ENCODE measurements at places on chromosomes 13 and 19.

DNA sequence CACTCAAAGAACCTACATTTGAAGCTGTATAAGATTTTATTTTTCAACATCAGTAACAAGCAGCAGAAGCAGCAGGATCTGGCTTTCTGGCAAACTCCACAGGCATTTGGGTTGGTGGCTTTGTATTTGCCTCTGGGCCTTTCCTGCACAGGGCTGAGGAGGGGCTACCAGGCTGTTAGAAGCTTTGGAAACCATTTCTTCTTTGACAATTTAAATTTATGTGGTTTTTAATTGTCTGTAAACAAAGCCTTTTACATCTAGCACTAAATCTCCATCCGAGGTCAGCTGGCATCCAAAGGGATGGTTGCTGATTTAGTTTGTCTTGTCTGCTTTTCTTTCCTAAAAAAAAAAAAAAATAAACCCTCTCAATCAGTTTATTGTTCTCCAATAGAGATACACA is 127.5 kb upstream of the OBI1 start:
- no peak for DNase-seq

GRCh38 chr13:53200075-53200474 is 171.5 kb downstream of the OLFM4 start:
- DNase-seq, result no peak

DNA sequence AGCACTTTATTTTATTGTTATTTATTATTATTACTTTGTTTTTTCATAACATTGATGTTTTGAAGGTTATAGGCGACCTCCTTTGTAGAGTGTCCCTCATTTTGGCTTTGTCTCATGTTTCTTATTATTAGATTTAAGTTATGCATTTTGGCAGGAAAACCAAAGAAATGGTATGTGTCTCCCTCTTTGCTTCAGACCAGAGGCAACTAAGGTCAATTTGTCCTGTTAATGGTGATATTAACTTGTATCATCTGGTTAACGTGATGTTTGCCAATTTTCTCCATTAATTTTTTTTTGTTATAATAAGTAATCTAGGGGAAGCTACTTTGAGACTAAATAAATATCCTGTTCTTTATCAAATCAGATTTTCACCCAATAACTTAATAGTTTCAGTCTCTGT is 3.8 kb upstream of the TMEM91 start:
- DNase-seq, result no peak

DNA sequence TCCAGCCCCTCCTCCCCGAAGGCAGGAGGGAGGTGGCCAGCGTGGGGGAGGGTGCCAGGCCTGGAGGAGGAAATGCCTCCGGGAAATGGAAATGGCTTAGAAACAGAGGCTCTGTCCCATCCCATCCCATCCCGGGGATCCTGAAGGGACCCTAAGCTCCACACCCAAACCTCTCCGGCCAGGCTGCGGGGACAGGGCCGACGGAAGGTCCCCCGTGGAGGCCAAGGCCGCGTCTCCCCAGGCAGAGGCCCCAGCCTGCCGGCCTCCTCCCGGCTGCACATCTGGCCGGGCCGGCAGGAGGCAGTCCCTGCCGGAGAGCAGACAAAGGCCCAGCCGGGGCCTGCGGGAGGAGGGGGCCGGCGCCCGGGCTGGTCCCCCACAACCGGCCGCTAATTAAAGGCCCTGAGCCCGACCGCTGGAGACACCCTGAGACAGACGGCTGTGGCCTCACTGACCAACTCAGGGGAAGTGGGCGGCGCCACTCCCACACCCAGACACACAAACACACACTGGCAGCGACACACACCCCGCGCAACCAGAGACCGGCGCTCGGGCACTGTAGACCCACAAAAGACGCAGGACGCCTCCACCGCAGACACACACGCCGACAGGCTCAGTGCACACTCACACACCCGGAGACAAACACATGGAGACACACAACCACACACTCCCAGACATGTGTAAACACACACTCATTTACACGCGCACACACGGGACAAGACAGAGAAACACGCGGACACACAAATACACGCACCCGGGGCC is 1.1 kb downstream of the ADAMTS10 start:
- peak; percentile 81 for DNase-seq

DNA sequence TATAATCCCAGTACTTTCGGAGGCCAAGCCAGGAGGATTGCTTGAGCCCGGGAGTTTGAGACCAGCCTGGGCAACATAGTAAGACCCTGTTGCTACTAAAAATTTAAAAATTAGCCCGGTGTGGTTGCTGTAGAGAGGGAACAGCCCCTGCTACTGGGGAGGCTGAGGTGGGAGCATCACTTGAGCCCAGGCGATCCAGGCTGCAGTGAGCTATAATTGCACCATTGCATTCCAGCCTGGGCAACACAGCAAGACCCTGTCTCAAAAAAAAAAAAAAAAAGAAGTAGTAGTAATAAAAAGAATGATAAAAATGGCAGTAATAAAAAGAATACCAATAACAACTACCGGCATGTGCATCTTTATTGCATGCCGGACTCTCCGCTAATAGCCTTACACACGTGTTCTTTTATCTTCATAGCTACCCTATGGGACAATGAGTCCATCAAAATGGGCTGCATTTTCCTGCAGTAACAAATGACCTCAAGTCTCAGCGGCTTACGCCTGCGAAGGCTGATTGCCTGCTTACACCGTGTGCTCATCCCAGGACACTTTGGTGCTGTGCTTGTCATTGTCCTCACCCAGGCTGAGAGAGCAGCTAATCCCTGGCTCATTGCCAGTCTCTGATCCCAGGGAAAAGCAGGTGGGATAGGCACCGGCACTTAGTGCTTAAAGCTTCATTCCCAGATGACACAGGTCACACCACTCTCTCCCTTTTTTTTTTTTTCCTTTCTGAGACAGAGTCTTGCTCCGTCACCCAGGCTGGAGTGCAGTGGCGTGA is 14.4 kb upstream of the SYCN start:
- no peak for DNase-seq

GRCh38 chr19:262125-262524 is 29.1 kb downstream of the PLPP2 start:
- DNase-seq, result no peak

GRCh38 chr13:41981951-41982715 is 21.2 kb upstream of the VWA8 start:
- no peak for DNase-seq

GRCh38 chr19:34246340-34246739 is 8.0 kb upstream of the GARRE1 start:
- DNase-seq, result peak; percentile 66

DNA sequence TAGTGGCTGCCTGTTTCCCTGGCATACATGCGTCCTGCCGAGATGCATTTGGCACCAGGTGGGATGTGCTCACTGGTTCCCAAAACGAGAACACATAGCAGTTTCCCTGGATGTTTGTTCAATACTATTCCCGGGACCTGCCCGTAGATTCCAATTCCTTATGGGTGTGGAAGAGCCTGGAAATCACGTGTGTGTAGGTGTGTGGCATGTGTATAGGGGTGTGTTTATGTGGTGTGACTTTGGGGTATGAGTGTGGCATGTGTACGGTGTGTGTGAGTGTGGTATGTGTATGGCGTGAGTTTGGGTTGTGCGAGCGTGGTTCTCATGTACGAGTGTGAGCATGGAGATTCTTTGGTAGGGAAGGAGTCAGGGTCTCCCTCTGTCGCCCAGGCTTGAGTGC is 2.9 kb upstream of the F7 start:
- no peak for DNase-seq

GRCh38 chr19:49779731-49780555 is 13.1 kb downstream of the AP2A1 start:
- no peak for DNase-seq

- peak; percentile 56 for DNase-seq
Measured at GRCh38 chr19:18865973-18866799, 29.8 kb downstream of the CERS1 start.

DNA sequence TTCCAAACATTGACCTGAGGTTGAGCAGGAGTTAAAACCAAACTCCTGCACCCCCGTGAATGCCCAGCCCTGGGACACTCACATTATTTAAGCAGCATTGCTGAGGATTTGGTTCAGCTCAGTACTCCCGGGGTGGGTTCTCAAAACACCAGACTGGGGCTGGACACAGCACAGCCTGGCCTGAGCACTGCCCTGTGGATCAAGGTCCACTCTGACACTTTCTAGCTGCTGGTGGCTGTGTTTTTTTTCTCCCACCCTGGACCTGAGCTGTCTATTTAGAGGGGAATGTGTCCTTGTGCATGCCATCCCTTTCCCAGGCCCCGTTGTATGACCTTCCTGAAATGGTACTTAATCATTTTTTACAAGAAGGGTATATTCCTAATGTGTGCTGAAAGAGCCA is 94.7 kb upstream of the GJB6 start:
- no peak for DNase-seq

GRCh38 chr19:45793178-45793564 is 526 bp upstream of the DMWD start:
- DNase-seq, result no peak

GRCh38 chr19:608155-609003 is 18.7 kb downstream of the HCN2 start:
- DNase-seq, result no peak

DNA sequence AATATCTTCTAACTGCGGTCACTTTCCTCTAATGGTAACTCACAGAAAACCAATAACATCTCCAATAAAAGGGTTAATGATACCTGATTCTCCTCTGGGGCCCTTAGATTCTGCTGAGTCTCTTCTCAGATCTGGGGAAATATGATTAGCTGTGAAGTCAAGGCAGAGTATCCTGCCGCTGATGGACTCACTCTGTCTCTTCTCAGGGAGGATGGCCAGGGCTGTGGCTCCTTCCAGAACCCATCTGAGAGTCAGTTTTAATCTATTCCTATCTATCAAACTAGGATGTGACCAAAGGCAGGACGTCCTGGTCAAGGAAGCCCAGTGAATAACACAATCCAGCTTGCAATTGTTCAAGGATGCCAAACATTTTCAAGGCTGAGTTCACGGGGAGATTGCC is 109.8 kb downstream of the SLC10A2 start:
- DNase-seq, result no peak

DNA sequence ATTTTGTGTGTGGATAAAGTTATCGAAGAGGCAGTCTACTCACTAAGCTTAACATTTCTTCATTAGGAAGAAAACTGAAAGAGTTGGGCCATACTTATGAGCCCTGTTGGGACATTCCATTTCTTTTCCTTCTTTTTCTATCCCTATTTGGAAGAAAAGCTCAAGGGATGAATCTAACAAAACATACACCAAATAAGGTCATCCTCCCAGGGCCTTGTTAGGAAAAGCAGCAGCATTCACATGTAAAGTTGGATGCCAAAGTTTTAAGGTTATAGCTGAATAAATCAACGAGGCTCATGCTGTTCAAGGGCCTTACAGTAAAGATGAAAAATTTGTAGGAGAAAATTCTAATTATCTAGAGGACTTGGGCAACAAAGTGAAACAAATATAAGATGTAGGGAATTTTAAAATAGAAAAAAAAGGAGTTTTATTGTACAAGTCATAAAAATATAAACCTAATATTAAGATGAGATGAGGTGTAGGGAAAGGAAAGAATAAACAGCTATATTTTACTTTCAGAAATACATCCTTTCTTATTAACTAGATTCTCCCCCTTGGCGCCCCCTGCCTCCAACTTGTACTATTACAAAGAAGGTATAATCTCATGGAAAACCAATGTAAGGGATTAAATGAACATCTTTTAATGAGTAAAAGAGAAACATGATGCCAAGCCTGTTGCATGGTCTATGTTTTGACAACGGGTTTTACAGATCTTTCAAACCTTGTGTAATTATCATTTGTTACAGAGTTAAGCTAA is 160.4 kb downstream of the PCDH20 start:
- no peak for DNase-seq
